ENCODE measurements at places on chromosomes 3 and 15. TPM values are rescaled to one million over a fixed set of nuclear protein-coding genes. Genes with fewer than 3 reads are reported as not detected.

The CRYGS gene
- 1.3 TPM for total RNA-seq

The CKMT1B gene
- 0.97 TPM for total RNA-seq

The EOMES gene
- 0.31 TPM for total RNA-seq

The PLD1 gene
- total RNA-seq, result 37.1 TPM

The DUOX1 gene
- total RNA-seq, result 0.97 TPM

DNA sequence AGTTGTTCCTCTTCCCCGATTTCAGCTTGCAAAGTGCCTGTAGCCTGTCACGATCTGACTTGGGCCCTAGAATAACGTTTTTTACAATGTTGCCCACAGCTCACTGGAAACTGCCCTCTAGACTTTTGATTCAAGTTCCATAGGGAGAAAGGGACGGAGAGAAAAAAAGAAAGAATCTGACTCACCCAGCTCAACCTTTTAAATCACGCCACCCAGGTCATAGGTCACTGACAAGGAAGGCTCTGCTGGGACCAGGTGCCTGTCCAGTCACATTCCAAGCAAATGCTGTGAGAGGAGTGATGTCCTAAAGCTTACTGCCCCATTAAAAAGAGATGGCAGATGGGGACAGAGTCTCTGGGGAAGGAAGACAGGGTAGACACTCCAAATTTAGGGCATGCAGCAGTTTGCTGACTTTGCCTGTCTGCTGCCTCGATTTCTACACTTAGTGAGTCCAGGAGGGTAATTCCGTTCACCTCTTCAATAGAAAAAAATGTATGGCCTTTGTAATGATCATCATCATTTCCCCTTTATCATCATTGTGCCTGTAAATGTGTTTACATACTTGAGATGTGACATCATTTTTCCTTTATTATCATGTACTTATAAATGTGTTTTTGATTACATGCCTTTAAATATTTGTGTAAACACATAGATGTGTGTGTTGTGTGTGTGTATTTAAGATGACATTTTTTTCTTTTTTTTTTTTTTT lies 8.4 kb upstream of the MYO1E start:
- no peak for DNase-seq

DNA sequence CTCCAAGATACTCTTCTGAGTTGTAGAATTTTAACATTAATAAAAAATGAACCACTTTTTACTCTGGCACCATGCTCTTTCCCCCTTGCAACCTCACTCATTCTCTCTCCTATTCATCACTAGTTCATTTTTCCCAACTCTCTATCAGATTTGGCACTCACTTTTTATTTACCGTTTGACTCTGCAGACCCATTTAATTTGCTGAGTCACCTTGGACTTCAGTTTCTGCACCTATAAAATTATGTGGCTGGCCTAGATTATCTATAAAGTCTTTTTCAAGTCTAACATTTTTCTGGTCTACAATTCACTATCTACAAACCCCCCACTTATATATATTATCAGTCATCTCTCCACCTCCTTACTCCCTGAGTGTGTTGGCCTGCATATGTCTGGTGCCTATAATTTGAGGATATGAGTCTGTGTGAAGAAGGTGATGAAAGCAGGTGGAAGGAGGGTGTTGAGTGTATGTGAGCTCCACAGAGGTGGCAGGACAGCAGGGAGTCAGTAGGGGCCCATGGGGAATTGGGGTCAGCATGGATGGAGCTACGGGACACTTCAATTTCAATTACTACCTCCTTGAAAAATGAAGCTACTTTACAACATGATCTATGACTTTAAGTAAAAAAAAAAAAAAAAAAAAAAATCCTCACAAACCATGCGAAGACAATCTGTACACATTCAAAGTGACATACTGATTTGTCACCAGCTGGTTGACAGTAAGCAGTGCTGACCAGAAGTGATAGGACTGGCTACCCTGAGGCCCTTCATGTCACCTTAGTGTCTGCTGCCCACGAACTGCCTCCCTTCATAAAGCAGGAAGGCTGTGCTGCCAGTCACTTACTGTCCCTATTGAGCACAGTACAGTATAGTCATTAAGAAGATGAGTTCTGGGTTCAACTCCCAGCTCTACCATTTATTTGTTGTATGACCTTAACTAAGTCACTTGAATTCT lies 334.2 kb upstream of the IL12A start:
- DNase-seq, result no peak

- DNase-seq, result no peak
Observed at GRCh38 chr3:100518983-100519382, 26.6 kb downstream of the TMEM45A start.
